ENCODE measurements at places on chromosomes 16 and 17. TPM values are rescaled to one million over a fixed set of nuclear protein-coding genes. Genes with fewer than 3 reads are reported as not detected.
A peak's percentile ranks its signal among the peaks of the same experiment; 100 is the strongest.

Gene TBC1D16
- total RNA-seq: 21.0 TPM

Gene CRHR1
- not detected for total RNA-seq

Gene KRTAP2-3
- total RNA-seq: not detected

Gene MYO1D
- total RNA-seq: 69.3 TPM

DNA sequence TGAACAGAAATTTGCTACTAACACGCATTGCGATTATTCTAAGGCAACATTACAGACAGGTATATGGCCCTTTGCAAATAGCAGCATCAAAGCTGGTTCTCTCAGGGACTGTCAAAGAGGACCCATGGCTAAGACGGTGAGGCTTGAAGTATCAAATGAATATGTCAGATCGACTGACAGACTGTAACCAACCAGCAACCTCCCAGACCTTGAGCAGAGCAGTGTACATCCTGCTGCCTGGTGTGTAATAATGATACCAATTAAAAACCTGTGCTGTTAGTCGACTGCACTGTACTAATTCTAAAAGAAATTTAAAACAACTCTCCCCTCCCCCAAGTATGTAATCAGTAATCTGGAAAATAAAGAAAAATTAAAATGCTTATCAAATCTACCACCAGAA lies 35.9 kb upstream of the GHDC start:
- DNase-seq: no peak

DNA sequence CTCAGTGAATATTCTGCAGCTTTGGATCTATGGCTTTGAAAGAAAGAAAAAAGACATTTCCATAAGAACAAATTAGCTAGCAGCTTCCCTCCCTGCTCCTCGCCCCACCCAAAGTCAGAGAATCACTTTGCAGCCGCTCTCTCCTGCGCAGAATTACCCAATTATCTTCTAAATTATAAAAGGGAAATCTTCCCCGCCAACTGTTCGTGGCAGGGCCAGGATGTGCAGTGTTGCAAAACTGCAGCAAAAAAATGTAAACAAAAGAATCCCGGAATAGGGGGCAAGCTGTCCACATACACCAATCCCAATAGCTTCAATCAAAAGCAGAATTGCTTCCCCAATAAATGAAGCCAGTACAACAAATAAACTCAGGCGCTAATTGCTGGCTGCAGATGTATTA lies 510.6 kb downstream of the RBFOX1 start:
- DNase-seq: peak; percentile 9

DNA sequence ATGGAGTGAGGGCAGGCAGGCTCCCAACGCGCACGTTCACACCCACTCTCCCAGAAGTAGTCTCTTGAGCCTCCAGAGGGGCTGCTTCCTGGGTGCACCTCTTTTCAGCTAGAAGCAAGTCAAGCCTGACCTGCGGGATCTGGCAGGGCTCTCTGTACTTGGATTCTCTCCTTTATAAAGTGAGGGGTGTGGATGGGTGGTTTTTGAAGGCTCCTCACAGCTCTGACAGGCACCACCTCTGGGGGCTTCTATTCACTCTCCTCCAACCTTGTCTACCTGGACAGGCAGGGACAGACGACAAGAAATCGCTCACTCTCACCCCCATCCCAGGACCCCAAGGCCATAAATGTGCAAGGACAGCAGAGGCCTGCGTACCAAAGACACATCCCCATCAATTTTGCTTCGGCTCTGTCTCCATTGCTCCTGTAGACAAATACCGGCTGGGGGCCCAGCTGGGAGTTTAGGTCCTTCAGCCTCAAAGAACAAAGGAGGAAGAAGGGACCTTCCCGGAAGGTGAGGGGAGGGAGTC lies 814 bp upstream of the DYNLL2 start:
- DNase-seq: no peak

DNA sequence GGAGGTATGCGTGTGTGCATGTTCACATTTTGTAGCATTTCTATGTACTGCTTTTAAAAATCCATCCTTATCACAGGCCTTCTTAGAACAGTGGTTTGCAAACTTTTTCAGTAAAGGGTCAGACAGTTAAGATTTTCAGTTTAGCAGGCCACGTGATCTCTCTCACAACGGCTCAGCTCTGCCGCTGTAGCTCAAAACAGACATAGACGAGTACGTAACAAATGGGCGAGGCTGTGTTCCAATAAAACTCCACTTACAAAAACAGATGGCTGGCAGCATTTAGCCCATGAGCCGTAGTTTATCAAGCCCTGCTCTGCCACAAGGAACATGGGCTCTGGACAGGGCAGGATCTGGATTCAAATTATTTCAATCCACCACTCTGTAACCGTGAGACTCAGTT lies 141.8 kb downstream of the XYLT1 start:
- DNase-seq: peak; percentile 74

DNA sequence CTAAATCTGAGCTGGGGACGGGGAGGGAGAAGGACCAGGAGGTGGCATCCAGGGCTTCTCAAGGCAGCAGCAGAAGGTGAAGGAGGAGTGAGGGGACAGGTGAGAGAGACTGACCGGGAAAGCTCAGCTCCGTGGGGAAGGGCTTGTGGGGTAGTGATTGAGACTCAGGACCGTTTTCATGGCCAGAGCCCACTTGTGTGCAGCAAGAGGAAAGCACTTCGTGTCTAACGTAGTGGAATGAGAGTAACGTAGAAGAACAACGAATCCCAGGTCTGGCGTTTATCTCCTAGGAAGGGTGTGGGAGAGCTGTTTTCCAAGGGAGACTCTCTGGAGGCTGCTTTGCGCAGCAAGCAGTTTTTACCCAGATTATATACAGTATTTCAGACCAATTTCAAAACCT lies 1.3 kb upstream of the CDH3 start:
- no peak for DNase-seq

- no peak for DNase-seq
Observed at GRCh38 chr16:20930365-20930690, 29.8 kb downstream of the LYRM1 start.

DNA sequence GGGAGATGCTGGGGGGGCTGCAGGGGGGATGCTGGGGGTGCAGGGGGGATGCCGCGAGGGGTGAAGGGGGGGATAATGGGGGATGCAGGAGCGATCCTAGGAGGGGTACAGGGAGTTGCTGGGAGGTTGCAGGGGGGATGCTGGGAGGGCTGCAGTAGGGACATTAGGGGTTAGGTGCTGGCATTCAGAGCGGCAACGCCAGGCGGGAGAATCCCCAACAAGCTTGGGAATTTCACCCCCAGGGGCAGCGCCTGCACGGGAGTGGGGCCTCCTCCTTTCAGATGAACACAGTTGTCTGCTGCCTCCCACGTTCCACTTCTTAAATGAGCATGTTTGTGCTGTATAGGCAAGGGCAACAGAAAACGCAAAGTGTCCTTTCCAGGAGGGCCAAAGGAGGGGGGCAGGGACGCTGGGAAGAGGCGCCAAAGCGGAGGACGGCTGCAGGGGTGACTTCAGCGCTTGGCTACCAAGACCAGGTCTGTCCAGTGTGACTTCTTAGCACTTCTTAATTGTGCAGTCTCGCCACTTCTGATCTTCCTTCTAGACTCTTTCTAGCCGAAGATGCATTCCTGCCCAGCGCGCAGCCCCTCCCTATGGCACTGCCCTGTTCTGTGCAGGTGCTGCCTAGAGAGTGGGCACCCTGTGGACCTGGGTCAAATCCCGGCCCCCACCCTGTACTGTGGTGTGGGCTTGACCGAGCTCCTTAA lies 2.0 kb upstream of the SLC6A4 start:
- DNase-seq: peak; percentile 18

- DNase-seq: no peak
Observed at GRCh38 chr17:78317794-78318400, 42.0 kb downstream of the SOCS3 start.

DNA sequence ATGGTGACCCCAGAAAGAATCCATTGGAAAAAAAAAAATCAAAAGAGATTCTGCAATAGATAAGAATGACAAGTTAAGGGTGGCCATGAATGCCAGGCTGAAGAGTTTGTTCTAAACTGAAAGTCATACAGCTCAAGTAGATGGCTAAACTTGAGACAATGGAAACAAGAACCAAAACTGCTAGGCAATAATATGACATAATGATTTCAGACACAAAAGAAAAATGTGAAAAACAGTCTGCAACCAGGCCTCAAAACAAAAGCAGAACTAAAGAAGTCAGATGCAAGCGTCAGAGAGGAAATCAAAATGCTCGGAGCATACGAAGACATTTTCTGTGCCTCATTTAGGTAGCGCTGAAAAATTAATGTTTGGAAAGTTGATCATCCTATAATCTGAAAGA lies 54.4 kb upstream of the YPEL2 start:
- DNase-seq: no peak

DNA sequence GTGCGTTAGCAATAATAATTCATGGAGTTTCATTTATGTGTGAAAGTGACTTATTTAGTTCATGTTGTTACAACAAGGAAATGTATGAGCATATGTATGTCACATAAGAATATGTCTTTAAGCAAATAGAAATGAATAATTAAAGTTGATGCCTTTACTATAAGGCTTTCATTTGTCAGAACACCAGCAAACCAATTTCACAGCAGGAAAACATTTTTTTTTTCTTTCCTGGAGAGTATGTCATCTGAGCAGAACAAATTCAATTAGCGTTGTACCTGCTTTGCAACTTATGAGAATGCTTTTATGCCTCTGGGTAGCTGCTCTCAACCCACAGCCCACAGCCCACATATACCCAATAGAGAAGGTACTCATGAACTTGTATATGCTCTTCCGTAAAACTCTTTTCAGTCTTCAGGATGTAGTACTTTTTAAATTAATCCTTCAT lies 26.3 kb upstream of the APOH start:
- DNase-seq: no peak

DNA sequence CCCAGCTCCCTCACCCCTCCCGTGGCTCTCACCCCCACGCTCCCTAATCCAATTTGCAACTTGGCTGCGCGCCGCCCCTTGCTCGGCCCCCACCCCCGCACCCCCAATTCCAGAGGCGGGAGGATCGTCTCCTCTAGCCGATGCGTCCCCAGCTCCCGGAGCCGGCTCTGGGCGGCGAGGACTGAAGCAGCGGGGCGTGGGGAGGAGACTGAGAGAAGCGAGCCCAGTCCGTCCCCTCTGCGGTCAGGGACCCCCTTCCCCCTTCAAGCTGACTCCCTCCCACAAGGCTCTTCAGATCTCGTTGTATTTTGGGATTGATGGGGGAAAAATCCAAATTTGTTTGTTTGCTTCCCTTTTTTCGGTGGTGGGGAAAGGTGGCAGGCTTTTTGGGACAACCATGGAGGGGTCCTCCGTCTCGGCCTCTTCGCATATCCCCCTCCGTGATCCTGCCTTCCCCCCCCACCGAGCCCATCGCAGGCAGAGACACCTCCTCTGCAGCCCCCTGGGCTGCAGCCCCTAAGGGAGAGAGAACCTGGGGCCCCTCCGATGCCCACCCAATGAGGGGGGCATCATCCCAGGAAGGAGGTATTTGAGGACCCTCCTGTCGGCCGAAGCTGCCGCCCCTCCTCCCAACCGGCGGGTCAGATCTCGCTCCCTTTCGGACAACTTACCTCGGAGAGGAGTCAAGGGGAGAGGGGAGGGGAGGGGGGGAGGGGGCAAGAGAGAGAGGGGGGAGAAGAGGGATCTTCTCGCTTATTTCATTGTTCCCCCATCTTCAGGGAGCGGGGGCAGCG lies 466 bp downstream of the NEUROD2 start:
- DNase-seq: no peak

GRCh38 chr16:59913666-59914065 lies 1179.5 kb upstream of the GOT2 start:
- no peak for DNase-seq

GRCh38 chr16:87784812-87785211 lies 19.0 kb upstream of the KLHDC4 start:
- no peak for DNase-seq
